ENCODE measurements at places on chromosomes 3 and 15.
A peak's percentile ranks its signal among the peaks of the same experiment; 100 is the strongest.

DNA sequence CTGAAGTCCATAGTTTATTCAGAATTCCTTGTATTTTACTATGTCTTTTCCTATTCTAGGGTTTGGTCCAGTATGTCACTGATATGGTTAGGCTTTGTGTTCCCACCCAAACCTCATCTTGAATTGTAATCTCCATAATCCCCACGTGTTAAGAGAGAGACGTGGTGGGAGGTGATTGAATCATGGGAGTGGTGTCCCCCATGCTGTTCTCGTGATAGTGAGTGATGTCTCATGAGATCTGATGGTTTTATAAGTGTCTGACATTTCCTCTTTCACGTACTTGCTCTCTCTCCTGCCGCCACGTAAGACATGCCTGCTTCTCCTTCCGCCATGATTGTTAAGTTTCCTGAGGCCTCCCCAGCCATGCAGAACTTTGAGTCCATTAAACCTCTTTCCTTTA is 6.6 kb upstream of the TEX9 start:
- no peak for DNase-seq

DNA sequence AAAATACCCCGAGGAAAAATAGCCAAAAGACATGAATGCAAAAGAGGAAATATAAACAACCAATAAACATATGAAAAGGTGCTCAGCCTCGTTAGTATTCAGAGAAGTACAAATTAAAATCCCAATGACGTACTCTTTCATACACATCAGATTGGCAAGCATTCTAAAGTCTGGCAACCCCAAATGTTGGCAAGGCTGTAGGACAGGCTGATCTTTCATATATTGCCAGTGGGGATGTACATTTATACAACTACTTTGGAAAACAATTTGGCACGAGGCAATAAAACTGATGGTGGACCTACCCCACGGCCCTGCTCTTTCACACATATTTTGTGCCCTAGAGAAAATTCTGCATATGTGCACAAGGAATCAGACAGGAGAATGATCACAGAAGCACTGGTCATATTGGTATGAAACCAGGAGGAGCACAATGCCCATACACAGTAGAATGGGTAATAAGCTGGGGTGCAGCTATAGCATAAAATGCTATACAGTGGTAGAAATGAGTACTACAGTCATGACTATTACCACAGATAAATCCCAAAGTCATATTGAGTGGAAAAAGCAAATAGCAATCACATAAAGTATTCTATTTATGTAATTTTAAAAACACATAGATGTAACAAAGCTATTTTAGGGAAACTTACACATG is 176.0 kb upstream of the SLC24A5 start:
- DNase-seq = no peak

- no peak for DNase-seq
Measured at GRCh38 chr3:58206406-58207011, 4.3 kb downstream of the DNASE1L3 start.

- no peak for DNase-seq
Measured at GRCh38 chr3:177665122-177665808, 468.0 kb upstream of the TBL1XR1 start.

- DNase-seq = no peak
Measured at GRCh38 chr15:35740761-35741160, 194.8 kb upstream of the DPH6 start.

- no peak for DNase-seq
Measured at GRCh38 chr3:4953119-4953518, 26.1 kb upstream of the BHLHE40 start.

DNA sequence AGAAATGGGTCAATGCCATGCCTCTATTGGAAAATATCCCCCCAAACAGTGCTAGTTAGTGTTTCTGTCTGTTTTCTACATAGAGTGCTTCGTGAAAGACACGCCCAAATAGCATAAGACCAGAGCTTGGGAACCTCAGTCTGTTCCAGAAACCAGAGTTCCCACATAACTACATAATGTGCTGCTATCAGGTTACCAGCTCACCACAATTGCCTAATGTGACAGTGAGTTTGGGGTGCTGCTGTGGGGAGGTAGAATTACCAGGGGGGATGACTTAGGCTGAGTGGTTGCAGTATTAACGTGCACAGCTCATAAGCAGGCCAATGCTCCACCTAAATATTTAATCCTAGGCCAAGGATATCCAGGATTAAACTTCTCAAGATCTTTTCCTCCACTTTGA is 39.2 kb downstream of the DUT start:
- peak; percentile 59 for DNase-seq

DNA sequence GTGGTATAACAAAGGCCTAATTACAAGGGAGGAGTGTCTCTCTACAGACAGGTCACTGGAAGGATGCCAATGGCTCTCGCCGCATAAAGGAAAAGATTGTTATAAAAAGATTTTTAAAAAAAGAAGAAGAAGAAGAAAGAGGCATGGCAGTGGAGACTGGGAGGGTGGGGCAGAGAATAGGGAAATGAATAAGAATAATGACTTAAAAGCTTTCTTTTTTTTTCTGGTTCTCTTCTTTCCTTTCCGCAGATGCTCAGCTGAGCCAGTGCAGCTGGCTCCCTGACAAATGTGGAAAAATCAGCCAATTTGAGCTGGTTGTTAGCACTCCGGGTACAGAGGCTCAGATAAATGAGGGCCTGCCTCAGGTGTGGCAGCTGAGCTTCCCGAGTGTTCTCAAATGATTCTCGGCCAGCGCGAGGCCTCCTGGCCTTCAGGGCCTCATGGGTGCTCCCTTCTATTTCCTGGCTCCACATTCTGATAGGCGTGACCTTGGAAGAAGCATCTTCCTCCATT is 234.1 kb downstream of the RORA start:
- DNase-seq = no peak

DNA sequence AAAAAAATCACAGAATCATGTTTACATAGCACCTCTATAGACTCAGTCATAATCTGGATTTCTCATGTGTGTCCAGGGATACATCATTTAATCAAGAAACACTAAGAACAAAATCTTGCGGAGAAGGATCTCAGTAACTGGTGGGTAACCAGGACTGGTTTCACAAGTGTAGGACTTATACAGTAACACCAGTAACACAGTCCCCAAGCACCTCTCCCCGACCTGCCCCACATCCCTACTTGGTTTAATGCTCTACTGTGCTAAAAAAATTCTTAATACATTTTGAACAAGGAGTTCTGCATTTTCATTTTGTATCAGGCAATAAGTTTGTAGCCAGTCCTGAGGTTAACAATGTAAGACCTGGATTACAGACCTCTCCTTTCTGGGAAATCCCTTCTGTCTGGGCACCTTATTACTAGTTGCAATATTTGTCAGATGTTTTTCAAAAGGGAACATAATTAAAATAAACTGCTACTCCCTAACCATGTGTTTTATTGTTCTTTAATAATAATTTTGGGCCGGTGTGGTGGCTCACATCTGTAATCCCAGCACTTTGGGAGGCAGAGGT is 57.6 kb upstream of the BBX start:
- DNase-seq = no peak

DNA sequence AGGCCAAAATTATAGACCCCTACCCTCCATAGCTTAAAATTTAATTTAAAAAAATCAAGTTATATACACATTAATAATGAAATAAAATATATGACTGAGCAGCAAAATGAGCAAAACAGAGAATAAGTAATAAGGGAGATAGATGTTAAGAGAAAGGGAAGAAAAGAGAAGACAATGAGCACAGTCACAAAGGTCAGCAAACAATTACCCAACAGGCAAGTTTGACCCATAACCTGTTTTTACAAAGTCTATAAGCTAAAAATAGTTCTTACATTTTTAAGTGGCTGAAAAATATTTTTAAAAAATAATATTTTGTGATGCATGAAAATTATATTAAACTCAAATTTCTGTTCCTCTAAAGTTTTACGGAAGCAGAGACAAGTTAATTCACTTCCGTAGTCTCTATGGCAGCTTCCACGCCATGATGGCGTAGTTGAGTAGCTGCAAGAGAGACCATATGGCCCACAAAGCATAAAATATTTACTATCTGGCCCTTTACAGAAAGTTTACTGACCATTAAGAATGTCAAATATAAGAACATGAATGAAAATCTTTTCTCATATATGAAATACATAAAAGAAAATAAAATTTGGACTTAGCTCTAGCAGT is 47.5 kb downstream of the ACAP2 start:
- DNase-seq = no peak

GRCh38 chr3:42529468-42529867 is 27.0 kb downstream of the VIPR1 start:
- no peak for DNase-seq

DNA sequence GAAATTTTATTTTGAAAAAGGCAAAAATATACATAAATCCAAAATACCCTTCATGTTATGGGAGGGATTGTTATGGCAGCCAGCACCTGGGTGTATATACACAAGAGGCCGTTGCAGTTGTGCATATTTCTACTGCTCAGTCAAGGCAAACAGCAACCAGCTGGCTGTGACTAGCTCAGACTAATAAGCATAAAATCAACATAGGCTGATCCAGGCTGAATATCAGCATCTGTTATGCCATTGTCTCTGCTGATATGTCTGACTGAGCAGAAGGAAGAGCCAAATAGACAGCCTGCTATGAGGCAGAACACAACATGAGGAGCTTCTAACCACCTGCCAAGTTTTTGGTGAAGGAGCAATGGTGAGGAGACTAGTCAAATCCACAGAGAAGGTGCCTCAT is 457.5 kb upstream of the ALCAM start:
- no peak for DNase-seq

- DNase-seq = no peak
Measured at GRCh38 chr15:28021281-28022039, 77.7 kb downstream of the OCA2 start.

GRCh38 chr15:90654233-90655136 is 62.7 kb upstream of the BLM start:
- DNase-seq = no peak

DNA sequence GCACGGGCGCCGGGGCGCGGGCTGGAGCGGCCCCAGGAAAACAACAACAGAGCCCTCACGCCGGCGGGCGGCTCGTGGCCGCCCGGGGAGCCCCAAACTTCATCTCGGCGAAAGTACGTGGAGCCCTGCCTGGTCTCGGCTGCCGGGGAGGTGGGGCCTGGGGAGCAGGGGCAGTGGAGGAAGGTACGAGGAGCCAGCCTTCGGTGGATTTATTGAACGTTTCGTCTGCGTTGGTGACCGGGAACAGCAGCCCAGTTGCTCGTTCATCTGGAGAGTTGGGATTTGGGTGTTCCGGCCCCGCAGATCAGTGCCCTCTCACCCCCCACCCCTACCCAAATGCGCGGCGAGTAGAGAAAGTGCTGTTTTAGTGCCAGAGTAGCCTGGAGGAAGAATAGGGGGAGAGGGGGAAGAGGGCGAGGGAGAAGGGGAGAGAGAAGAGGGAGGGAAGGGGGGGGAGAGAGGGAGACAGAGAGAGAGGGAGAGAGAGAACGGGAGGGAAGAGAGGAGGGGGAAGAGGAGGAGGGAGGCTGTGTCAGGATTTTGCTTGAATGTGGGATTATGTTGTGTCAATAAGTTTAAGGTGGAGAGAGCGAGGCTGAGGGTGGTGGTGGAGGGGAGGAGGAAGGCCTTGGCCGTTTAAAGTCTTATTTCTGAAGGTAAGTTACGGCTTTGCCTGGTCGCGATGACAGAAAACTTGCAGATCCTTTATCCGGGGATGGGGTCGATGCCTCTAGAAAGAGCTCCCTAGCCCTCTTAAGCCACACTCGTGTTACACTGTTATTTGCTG is 970 bp downstream of the BBX start:
- DNase-seq = peak; percentile 77

DNA sequence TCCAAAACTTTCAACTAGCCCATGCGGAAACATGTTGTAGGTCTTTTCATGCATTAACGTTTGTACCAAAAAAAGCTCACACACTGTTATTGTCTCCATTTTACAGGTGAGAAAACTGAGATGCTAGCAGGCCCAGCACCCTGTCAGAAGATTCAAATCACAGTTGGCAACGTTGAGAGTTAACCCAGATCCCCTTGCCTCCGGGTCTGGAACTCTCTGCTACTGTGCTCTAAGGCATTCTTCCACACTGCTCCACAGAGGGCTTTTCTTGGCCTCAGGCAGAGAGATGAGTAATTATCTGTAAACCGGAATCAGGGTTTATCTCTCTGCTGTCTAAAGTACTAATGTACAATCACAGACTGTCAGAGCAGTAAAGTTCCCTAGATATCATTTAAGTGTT is 186.0 kb upstream of the LPP start:
- DNase-seq = peak; percentile 81

DNA sequence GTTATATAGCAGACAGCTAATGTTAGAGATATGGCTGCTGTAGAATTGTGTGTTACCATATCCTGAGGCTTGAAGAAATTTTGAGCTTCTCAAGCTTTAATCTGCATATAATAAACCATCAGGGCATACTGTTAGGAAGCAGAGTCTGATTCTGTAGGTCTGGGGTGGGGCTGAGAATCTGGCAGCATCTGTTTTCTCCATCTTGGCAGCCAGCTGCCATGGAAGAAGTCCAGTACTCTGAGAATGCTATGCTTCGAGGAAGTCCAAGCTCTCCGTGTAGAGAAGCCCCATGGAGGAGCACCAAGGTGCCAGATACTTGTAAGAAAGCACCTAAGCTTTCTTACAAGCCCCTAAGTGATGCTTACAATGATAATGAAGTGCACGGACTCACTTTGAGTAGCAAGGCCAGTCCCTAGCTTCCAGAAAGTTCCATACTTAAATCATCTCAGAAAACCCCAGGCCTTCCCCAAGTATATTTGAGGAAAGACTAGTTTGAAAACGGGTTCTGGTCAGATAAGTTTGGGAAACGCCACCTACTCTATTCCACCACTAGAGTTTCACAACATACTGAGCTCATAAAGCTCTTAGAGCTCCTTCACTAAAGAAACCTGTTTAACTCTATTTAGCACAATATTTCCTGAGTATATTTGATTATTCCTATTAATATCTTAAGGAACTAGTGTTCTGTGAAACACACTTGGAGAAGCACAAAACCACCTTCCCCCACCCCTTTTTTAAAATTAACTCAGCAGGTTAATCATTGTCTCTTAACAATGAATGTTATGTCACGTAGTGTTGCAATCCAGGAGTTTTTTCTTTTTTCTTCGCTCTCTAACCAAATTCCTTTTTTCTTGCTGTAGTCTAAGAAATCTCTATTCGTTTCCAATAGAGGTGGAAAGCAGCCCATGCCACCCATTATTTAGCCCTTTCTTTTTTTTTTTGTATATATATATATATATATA is 59.9 kb upstream of the RASGRP1 start:
- peak; percentile 29 for DNase-seq

- no peak for DNase-seq
Measured at GRCh38 chr3:6679510-6679909, 181.4 kb upstream of the GRM7 start.

DNA sequence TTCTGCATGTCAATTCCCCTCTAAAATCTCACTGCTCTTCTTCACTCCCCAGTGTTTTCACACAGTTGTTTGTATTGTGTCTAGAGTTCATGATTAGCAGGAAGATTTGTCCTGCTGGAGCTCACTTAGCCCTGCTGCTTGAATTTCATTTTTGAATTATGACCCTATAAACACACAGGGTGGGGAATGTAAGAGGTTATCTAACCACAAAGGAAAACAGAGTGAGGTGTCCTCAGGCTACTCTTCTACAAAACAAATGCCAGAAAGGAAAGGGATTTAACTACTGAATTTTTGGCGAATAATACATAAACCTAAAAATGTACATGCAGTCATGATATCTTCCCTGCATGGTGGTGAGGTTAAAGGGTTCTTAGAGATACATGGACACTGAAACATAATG is 215.1 kb upstream of the CNTN4 start:
- no peak for DNase-seq

GRCh38 chr15:89186803-89187202 is 34.6 kb downstream of the RLBP1 start:
- no peak for DNase-seq
